ENCODE measurements at places on chromosomes 6 and 20.

DNA sequence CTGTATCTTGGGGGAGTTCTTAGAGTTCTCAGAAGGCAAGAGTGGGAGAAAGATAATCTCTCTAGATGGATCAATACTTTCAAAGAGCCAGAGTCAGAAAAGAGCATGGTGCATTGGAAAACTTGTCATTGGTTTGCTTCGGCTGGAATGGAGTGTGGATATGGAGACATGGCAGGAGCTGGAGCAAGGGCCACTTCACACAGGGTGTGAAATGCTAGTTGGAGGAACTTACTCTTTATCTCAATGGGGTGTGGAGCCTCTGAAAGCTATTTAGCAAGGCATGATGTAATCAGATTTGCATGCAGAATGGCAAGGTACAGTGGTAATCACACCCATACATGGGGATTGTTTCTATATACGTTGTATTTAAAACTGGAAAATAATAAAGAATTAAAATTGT lies 31.5 kb upstream of the PAQR8 start:
- DNase-seq: no peak

DNA sequence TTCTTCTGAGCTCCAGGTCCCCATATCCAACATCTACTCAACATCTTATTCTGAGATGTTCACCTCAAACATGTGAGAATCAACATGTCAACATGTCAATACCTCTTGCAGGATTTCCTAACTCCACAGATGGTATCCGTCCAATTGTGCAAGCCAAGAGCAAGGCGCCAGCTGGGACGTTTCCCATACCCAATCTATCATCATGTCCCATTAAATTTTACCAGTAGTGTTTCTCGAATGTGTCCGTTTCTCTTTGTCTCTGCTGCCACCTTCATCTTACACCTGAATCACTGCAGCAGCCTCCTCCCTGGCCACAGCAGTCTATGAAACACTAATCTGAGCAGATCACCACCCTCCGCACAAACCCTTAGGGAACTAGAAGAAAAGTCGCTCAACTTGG lies 78.0 kb upstream of the RPS6KA2 start:
- DNase-seq: no peak

GRCh38 chr6:110366975-110367374 lies 8.8 kb upstream of the METTL24 start:
- DNase-seq: no peak

DNA sequence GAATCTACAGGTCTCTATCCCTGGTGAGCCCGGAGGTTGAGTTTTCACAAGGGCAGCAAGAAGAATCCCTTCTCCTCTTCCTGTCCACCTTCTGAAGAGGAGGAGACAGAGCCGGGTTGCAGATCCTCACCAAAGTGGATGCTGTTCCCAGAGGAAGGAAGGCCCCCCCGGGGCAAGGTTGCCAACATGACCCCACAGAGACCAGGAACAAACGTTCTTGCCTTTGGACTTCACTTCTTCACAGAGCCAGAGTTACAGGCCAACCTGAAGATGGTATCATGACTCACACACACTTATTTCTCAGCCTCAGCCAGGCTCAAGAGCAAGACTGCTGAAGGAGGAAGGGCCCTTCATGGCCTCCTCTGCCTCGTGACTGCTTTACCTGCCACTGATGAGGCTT lies 384.3 kb downstream of the CD83 start:
- no peak for DNase-seq

DNA sequence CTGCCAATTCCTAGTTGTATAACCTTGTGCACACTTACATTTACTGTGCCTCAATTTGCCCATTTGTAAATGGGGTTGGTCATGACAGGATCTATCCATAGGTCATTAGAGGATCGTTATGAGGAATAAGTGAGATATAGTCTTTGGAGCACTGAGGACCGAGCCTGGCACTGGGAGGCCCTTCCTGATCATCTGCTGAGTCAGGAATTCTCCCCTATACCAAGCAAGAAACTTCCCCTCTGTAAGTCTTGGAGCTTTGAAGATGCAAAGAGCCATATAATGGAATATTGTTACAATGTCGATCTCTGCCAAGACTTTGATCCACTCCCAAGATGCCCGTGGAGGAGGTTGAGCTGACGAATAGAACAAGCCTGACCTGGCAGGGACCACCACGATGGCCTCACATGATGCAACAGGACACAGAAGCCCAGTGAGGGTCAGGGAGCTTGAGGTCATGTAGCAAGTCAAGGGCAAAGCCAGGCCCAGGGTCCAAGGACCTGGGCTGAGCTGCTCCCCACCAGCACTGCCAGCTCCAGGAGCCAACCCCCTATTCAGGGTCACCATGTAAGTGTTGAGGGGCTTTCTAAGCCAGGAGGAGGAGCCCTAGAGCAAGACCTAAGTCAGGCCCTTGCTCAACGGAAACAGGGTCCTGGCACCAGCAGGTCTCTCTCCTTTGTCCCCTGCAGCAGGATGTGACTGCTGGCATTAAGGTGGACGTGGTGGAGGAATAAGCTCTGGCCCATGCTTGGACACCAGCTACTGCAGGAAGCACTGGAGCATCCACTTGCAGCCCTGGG lies 16.7 kb downstream of the PDRG1 start:
- DNase-seq: no peak

DNA sequence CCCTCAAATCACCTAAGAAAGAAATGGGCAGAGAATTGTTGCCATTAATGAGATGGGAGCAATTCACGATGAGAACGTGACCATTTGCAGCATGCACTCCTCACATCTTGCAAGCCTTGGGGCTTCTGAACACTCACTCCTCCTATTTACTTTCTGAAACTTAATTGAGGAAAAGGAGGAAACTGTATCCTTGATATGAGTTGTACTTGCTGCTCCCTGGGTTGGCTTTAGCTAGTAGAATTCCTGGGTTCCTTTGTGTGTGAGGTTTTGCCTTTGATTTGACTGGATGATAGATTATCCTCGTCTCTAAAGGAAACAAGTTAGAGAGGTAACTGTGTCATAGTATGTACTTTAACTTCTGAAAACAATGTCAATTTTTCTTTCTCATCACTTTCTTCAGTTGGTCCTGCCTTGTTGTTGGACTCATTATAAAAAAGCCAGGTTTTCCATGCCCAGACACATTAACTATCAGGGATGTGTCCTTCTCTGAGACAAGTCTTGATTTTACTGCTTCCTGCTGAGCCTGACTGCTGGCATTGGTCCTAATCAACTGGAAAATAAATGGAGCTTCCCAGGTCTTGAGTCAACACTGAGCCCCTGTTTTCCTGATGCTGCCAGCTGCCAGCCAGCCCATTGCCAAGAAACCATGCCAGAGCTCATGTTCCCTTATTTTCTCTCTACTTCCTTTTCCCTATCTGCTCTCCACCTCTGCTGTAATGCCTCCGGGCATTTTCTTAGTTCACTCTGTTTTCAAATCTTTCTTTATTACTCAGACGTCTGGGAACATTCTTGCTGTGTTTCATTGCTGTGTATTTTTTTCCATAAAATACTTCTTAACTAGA lies 6.0 kb upstream of the MRAP2 start:
- peak; percentile 78 for DNase-seq

DNA sequence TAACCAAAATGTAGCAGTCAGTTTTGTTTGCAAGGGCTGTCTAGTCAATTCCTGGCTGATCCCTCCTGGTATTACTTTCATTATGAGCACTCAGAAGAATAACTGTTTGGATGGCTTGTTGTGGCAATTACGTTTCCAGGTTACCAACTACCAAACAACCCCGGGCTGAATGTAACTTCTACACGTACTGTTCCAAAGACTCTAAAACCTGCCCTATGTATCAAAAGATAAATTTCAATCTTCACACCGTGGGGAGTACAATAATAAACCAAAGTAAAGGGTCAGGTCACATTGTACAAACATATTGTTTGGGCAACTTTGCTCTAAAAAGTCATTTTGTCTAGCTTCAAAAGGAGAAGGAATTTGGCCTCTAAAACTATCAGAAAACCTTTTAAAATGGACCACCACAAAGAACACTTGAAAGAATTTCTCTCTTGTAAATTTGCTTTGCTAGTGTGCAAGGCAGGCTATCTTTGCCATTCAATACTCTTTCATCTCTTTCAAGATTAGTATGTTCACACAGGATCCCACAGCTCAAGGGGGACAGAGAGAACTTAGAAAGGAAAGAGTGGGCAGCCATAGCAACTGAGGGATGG lies 27.6 kb downstream of the DCDC2 start:
- DNase-seq: no peak

DNA sequence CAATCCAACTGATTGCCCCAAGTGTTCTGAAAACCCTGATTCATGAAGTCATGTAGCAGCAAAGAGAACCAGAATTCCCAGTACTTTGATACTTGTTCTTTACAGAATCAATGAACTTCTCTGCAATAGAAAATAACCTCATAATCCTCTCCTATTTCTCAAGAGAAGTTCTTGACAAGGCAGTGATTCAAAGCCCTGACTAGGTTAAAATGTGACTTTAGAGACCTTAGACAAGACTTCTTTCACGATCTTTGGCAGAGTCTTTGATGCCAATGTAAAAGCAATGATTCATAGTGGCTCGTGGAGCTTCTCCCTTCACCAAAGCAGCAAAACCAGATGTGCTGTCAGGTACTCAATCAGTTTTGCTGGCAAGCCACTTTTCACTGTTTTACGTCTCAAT lies 95.2 kb downstream of the CDK19 start:
- no peak for DNase-seq

DNA sequence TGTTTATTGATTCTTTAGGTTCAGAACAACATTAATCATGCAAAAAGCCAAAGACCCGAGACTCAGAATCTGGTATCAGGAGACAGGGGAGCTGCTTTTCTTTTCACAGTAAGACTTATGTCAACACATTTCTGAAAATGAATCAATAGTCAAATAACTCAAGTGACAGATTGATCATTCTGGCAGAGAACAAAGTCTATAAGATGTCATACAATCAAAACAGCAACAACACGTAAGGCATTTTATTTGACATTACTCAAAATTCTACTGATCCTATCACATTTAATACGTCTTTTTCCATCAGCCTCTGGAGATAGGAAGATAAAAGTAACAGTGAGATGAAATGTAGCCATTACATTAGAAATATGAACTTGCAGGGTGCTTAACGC lies 93.4 kb upstream of the EEF1E1 start:
- DNase-seq: no peak

GRCh38 chr6:169802790-169803189 lies 51.4 kb downstream of the ERMARD start:
- DNase-seq: no peak

DNA sequence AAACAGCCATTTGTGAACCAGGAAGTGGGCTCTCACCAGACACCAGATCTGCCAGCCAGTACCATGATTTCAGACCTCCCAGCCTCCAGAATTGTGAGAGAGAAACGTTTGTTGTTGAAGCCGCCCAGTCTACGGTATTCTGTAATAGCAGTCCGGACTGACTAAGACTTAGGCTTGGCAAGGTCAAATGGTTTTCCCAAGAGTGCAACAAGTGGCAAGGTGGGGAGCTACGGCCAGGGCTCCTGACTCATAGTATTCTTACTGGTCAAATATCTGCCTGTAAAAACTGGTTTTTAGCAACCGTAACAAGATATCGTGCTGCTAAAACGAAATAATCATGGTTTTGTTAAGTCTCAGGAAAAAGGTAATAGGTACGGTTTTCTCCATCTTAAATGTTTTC lies 37.8 kb downstream of the MCUR1 start:
- no peak for DNase-seq

- peak; percentile 97 for DNase-seq
These were observed 109.9 kb downstream of the NOL4L start for GRCh38 chr20:32474967-32475811.

DNA sequence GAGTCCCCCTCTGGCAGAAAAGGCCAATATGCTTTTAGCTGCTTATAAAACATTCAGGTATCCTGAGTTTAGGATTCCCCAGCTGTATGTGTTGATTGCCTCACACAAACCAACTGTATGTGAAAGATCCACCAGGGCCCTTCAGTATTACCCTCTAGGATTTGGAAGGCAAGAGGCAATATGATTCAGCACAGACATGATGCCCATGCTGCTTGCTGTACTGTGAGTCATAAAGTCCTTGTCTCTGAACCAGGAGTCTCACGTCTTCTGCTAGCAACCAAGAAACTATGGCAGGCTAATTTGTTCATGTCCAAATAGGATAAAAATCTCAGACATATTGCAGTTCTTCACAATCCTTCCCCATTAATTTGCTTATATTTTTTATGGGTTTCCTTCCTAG lies 789.2 kb upstream of the SLC35B3 start:
- DNase-seq: no peak

- peak; percentile 35 for DNase-seq
These were observed 964.7 kb upstream of the FLRT3 start for GRCh38 chr20:15302075-15302474.

DNA sequence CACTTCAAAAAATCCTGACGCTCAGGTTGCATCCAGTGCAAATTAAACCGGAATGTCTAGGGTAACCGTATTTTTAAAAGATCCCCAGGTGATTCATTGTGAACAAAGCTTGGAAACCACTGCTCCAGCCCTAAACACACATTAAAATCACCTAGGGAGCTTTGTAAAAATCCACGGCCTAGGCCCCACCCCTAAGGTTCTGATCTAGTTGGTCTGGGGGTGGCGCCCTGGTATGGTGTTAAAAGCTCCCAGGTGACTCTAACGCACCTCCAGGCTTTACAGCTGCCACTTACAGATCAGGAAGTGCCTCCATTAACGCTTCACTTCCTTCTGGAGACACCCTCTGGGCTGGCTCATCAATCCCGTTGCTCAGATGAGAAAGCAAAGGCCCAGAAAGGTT lies 92.2 kb downstream of the GRM4 start:
- no peak for DNase-seq

GRCh38 chr20:17824676-17825251 lies 125.0 kb downstream of the BANF2 start:
- no peak for DNase-seq

DNA sequence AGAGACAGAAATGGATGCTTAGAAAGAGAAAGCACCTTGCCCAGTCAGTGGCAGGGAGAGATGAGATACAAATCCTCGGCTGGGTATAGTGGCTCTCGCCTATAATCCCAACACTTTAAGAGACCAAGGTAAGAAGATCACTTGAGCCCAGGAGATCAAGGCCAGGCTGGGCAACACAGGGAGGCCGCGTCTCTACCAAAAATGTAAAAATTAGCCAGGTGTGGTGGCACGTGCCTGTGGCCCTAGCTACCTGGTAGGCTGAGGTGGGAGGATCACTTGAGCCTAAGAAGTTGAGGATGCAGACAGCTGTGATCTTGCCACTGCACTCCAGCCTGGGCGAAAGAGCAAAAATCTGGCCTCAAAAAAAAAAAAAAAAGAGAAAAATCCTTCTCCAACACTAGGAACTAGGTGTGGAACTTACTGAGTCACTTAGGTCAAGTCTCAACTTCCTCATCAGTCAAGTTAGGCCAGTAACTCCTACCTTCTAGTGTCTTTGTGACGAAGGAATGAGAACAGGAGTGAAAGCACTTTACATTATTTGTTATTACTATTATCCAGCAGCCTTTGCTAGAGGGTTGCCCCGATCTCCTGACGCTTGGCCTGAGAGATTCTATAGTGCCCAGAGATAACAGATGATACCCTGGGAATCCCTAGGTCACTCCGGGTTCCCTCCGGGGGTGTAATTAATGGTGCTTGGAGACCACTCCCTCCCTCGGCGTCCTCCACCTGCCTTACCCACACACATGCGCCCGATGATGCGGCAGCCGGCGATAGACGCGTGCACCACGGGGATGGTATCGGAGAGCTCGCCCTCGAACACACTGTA lies 918 bp downstream of the EIF6 start:
- DNase-seq: no peak
